ENCODE measurements at places on chromosomes 2 and 18.

- ATAC-seq: peak; percentile 47
Observed at GRCh38 chr2:112814278-112814677, 22.3 kb downstream of the IL1B start.

DNA sequence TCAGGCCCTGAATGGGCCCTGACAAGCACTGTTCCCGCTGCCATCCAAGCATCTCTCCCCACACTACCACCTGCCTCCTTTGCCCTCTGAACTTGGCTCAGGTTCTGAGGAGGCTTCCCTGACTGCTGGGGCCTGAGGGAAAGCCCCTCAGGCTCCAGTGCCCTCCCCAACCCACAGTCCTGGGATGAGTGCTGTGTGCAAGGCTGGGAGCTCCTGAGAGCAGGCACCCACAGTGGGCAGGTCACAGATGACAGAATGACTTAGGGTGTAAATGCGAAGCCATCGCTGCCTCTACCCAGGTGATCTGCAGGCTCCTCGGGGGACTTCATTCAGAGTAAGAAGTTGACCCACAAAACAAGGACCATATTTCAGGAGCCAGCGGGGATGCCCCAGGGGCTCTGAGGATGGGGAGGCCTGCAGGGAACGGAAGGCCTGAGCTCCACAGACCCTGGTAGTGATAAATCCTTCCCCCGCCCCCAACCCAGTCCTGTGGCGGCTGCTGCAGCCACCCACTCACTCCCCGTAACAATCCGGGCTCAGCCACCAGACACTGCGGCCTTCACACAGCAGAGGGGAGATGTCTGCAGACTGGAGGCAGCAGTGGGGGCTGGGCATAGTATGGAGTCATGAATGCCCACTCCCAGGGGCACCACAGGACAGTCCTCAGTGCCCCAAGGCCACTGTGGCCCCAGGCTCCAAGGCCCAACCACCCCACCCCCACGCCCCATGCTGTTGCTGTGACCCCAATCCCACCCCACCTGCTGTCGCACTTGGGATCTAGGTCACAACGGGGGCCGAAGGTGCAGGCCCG lies 8.9 kb downstream of the BIN1 start:
- ATAC-seq: no peak

DNA sequence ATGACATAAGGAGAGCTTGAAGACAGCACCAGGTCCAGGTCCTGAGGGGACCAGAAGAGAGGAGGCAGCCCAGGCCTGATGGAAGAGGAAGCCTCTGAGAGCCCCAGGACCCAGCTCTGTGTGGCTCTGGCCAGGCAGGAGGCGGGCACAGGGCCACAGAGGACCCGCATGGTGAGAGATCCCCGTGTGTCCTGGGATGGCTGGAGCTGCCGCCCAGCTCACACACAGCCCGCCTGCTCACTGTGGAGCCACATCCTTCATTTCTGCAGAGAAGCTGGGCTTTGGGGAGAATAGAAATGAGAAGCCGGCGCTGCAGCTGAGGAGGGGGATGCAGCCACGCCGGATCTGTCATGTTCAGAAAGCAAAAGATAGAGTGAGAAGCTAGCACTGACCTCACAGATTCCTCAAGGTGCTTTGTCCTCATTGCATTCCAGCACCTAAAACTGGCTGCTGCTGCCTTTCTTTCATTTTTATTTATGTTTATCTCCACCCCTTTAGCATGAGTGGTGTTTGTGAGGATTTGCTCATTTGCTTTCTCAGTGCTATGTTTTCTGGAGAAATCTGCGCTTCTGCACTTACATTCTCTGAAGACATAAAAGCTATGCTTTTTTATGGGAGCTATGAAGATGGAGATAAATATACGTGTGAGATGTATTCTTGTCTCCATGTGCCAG lies 307.6 kb upstream of the MYT1L start:
- no peak for ATAC-seq

DNA sequence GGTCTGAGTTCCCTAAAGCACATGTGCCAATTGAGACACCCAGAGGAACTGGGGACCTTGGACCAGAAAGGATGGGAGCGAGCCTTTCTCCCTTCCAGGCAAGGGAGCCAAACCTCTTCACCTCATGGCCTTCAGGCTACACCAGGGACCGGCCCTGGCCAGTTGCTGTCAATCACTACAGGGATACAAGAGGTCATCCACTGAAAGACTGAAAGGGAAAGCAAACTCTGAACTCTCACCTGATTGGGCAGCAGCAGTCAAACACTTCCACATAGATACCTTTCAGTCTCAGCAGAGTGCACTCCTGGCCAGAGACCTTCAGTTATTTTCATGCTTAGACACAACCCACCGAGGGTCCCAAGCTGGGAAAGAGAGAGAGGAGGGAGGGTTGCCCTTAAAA lies 1956.0 kb upstream of the LRRTM1 start:
- ATAC-seq: no peak

GRCh38 chr18:26406854-26407517 lies 141.4 kb downstream of the KCTD1 start:
- ATAC-seq: no peak

DNA sequence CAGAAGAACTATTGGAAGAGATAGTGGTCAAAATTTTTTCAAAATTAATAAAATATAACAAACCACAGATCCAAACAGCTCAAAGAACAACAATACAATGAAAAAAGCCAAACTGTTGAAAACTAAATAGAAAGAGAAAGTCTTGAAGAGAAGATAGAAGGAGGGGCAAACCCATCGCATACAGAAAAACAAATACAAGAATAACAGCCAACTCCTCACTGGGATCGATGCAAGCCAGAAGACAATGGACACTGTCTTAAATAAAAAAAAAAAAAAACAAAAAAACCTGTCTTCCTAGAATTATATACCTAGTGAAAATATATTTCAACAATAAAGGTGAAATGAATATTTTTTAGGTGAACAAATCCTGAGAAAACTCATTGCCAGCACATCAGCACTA lies 34.1 kb upstream of the ARHGAP25 start:
- no peak for ATAC-seq

- ATAC-seq: no peak
Observed at GRCh38 chr2:236499691-236500578, 69.7 kb upstream of the ACKR3 start.

DNA sequence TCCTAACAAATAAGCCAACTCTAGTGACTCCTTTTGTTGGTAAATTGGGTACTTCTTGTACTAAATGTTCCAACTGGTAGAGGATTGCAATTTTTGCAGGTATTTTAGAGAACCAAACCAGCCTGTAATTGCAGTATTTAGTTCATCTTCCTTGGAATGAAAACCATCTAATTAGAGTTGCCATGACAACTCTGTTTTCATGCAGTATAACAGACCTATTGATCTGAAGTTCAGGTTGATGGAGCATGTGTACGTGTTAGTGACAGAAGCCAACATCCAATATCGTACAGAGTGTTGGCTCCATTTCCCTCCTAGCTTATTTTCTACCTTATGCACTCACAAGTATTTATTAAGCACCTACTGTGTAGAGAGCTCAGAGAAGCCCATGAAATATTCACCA lies 176.3 kb upstream of the FOSL2 start:
- no peak for ATAC-seq

DNA sequence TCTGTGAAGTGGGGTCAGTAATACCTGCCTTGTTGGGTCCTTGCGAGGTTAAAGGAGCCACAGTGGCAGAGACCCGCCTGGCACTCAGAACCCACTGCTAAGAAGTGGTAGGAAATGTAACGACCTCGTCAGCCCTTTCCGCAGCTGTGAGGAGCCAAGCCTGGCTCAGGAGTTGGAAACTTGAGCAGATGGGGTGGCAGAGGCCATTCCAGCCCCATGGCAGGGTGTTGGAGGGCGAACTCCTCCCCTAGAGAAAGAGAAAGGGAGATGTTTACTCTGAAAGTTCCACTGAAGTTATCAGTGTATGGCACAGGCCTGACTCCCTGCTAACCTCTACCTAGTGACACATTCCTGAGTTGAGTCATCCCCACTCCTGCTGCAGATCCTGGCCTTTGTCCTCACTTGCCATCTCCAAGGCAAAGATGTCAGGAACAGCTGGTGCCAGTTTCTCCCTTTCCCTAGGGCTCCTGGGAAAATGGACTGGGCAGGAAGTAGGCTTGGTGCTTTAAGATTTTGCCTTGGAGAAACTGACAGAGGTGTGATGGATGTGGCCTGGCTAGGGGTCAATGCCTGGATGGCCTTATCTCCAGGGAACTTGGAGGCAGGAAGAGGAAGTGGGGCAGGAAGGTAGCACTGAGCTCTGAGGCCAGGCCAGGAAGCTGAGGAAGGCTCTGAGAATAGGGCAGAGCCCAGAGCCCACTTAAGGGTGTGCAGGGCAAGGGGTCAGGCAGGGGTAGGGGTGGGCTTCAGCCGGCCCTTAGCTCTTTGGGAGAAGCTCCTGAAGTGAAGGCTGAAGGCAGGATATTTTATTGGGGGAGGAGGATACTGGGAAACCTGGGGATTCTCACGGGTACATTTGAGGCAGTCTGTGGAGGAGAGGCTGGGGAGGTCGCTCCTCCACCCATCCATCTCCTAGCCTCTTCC lies 888 bp downstream of the VAMP5 start:
- peak; percentile 68 for ATAC-seq

GRCh38 chr2:53819634-53820033 lies 32.8 kb downstream of the ERLEC1 start:
- ATAC-seq: no peak

DNA sequence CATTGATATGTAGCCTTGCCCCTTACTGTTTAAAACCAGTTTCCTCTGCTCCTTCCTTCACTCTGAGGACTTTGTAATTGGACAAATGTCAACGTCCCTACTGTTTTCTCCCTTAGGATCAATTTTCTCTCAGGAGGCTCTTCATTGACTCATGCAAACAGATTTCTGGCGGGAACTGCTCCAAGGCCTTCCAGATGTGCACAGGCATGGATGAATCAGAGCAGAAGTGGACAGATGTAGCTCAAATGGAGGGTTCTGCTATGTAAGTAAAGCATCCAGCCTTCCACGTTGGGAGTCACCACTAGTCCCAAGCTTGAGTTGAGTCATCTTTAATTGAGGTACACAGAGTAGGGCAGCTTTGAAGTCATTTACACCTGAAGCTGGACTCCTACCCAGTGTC lies 34.1 kb upstream of the ZDBF2 start:
- ATAC-seq: no peak

DNA sequence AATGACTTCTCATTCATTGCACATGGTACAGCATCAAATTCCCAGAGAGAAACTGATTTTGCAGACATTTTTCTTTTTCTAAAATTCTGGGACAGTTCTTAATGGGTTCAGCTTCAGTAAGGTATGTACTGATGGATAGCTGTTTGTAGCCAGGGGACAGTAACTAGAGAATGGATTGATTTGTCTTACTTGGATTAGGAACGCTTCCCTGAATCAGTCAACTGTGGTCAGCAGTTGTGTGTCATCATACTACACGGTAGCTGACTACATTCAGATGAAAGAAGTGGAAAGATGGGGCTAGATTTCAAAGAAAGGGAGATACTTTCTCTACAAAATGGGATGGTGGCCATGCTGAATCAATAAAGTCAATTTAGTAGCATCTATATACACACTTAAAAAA lies 431.4 kb downstream of the GRB14 start:
- ATAC-seq: no peak

GRCh38 chr2:109000738-109001137 lies 11.7 kb upstream of the EDAR start:
- ATAC-seq: no peak

- ATAC-seq: no peak
Observed at GRCh38 chr18:41932899-41933298, 22.1 kb upstream of the PIK3C3 start.

GRCh38 chr2:237322564-237322963 lies 91.4 kb downstream of the COL6A3 start:
- ATAC-seq: peak; percentile 61

- ATAC-seq: no peak
Observed at GRCh38 chr18:48973731-48974130, 23.0 kb upstream of the SMAD7 start.

DNA sequence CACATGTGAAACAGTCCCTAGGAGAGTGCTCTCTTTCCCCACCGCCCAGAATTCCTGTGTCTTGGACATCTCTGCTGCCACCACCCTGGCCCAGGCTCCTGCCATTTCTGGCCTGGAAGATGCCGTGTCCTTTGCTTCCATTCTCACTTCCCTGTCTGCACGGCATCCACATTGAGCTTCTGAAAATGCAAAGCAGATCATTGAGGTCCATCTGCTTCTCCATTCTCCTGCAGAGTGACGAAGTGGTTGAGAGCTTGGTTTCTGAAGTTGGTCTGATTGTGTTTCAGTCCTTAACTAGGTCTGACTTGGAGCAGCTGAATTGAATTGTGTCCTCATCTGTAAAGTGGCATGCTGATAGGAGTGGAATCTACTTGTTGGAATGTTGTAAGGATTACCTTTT lies 98.7 kb upstream of the MGAT5 start:
- ATAC-seq: no peak

DNA sequence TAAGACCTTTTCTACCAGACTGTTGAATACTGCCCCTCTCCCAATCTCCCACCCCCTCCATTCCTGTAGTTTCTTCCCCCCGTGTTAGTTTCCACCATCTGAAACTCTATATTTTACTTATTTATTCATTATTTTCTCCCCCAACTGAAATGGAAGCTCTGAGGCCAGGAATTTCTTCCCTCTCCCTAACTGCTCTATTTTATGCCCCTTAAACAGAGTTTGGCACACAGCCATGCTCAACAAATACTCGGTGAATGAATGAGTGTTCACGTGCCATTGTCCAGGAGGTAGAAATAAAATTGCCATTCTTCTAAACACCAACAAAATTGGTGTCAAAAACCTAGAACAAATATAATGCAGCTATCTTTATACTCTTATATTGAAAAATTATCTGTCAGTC lies 5.6 kb downstream of the ITGB1BP1 start:
- ATAC-seq: no peak

DNA sequence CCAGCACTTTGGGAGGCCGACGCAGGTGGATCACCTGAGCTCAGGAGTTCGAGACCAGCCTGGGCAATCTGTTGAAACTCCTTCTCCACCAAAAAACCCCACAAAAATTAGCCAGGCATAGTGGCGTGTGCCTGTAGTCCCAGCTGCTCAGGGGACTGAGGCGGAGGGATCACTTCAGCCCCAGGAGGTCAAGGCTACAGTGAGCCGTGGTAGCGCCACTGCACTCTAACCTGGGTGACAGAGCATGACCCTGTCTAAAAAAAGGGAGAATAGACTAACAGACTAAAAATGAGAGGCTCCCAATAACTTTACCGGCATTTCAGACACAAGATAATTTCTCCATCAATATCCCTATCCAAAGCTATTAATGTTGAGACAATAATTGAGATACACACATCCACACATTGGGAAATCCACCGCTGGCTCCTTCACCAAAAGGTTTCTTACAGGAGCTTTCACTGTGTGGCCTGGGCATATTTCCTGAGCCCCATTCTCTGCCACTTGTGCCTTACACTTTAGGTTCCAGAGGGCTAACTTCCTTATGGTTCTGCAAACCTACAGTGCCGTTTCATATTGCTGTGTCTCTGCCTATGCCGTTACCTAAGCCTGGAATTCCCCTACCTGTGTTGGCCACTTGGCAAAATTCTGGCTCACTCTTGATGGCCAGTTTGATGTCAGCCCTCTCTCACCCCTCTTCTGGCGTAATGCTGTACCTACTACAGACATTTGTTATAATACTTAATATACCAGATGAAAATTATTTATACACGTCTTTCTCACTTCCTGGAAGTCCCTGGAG lies 115.8 kb upstream of the ZFP36L2 start:
- ATAC-seq: no peak

All from SK-N-SH treated with all-trans-retinoic acid at 6 μM for 48 hours (cell line).